CD4-positive, alpha-beta T cell treated with Interferon gamma for 1 hour (primary cell): ENCODE measurements at places on chromosomes 5 and 9.
A peak's percentile ranks its signal among the peaks of the same experiment; 100 is the strongest.

DNA sequence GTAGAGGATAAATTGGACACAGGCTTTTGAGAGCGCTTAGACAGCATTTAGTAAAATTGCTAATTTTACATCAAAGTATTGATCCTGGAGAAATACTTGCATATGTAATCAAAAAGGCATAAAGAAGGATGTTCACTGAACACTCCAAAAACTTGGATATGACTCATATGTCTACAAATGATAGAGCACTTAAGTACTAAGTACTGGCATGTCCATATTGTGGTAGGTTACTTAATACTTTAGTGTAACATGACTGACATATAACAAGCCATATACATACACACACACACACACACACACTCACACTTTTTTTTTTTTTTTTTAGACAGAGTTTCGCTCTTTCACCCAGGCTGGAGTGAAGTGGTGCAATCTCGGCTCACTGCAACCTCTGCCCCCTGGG, 361.9 kb downstream of the ARHGEF28 start:
- DNase-seq: no peak

GRCh38 chr5:10507575-10508096, 56.2 kb upstream of the ANKRD33B start:
- DNase-seq: no peak

GRCh38 chr5:79495311-79495710, 18.6 kb downstream of the HOMER1 start:
- no peak for DNase-seq

DNA sequence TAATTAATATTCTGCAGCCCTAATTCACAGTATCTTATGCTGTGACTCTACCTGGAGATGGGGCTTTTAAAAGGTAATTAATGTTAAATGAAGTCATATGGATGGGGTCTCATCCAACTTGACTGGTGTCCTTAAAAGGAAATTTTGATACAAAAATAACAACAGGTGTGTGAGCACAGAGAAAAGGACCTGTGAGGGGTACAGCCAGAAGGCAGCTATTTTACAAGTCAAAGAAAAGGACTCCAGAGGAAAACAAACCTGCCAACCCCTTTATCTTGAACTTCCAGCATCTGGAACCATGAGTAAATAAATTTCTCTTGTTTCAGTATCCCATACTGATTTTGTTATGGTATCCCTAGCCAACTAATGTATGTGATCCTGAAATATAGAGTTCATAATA, 250.3 kb downstream of the TMEM232 start:
- no peak for DNase-seq

DNA sequence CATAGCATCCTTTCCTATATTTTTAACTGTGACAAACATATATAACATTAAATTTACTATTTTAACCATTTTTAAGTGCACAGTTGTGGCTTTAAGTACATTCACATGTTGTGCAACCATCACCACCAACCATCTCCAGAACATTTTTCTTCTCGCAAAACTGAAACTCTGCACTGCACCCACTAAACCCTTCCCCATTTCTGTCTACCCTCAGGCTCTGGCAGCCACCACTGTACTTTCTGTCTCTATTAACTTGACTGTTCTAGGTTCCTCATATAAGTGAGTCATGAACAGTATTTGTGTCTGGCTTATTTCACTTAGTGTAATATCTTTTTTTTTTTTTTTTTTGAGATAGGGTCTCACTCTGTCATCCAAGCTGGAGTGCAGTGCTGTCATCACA, 25.5 kb downstream of the KCNMB1 start:
- DNase-seq: peak; percentile 45

GRCh38 chr5:124651663-124652513, 94.6 kb downstream of the ZNF608 start:
- peak; percentile 53 for DNase-seq

GRCh38 chr5:158925314-158925713, 174.4 kb downstream of the EBF1 start:
- DNase-seq: no peak

DNA sequence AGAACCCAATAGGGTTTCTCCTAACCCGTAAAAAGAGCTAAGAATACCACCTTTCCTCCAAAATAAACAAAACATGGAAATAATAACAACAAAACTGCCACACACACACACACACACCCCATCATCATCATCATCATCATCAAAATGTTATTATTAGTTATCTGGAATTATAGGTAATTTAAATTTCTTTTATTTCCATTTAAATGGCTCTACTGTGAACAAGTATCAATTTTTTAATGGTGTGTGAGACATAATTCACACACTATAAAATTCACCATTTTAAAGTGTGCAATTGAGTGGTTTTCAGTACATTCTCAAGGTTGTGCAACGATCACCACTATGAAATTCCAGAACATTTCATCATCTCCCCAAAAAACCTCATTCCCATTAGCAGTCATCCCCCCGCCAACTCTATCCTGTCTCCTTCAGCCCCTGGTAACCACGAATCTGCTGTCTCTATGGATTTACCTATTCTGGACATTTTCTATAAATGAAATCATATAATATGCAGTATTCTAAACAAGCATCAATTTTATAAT, 172.7 kb downstream of the ROR2 start:
- no peak for DNase-seq

GRCh38 chr5:79567926-79568549, 44.2 kb upstream of the TENT2 start:
- DNase-seq: no peak

DNA sequence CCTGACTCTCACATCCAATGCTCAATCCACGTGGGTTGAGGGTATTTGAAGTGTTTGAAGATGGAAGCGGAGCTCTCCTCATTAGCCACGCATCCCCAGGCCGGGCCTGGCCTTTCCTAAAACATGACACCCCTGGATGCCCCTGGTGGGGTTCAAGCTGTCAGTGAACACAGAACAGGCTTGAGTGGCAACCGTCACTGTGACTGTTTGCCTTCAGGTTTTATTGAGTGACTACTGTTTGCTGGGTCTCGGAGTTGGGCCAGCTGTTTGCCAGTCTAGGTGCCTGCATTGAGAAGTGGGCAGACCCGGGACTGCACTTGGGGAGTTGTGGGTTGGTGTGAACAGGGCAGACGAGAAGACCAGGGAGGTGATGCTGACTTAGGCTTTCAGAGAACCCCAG, 7.8 kb upstream of the OLFM1 start:
- DNase-seq: no peak

GRCh38 chr9:14271093-14271673, 42.8 kb downstream of the NFIB start:
- DNase-seq: no peak

GRCh38 chr9:126722922-126723806, 81.7 kb upstream of the ZBTB43 start:
- DNase-seq: peak; percentile 81

DNA sequence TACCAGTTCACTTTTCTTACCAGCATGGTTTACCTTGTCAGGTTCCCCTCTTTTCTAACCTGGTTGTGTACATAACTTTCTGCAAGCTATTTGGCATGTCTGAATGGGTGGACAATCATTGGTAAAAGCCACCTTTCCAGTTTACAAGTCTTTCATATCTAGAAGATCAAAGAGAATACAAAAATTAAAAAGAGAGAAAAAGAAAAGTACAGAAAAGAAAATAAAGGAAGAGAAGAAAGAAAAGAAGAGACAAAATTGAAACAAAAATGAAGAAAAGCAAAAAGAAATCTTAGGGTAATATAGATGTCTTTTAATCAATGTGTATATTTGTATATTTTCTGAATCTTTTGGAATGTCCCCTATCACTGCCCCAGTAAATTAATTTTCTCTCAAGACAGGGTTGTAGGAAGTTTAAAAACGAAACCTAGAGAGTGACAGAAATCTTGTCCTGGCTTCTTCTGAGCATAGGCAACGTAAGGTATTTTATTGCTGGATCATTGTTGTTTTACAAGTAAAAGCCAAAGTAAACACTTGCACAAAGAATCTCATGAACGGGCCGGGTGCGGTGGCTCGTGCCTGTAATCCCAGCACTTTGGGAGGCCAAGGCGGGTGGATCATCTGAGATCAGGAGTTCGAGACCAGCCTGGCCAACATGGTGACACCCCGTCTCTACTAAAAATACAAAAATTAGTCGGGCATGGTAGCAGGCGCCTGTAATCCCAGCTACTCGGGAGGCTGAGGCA, 98.7 kb upstream of the IFNE start:
- DNase-seq: no peak

DNA sequence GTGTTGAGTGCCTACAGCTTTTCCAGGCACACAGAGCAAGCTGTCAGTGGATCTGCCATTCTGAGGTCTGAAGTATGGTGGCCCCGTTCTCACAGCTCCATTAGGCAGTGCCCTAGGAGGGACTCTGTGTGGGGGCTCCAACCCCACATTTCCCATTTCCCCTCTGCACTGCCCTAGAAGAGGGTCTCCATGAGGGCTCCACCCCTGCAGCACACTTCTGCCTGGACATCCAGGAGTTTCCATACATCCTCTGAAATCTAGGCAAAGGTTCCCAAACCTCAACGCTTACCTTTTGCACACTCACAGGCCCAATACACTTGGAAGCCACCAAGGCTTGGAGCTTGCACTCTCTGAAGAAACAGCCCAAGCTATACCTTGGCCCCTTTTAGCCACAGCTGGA, 131.3 kb downstream of the DEPDC1B start:
- DNase-seq: no peak

- DNase-seq: no peak
These were observed 1844.6 kb upstream of the NUDT12 start for GRCh38 chr5:105407200-105407599.

DNA sequence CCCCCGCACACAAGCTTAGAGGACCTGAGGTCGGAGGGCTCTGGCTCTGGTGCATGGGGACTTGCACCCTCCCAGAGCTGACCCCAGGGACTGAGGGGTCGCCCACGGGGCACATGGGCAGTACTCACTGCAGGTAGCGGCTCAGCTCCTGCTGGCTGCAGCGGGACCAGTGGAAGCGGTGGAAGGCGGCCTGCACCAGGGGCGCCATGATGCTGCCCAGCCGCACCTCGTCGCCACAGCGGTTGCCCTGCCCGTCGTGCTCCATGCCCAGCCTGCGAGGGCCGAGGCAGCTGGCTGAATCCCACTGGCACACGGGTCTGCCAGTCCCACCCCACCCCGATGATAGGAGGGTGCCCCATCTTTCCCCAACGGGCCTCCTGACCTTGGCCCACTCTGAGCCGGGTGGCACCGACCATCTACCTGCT, 93.8 kb downstream of the ZNF354C start:
- DNase-seq: no peak
